ENCODE measurements at places on chromosomes 7 and 10. TPM values are rescaled to one million over a fixed set of nuclear protein-coding genes. Genes with fewer than 3 reads are reported as not detected.

The LIPA gene
- total RNA-seq: 24.8 TPM

The LRRD1 gene
- not detected for total RNA-seq

The PPIA gene
- total RNA-seq: 1,523 TPM

The KAZALD1 gene
- not detected for total RNA-seq

The NRP1 gene
- total RNA-seq: 0.33 TPM

The HTR5A gene
- not detected for total RNA-seq

The COL17A1 gene
- not detected for total RNA-seq

The HOXA13 gene
- not detected for total RNA-seq

The PNLIP gene
- not detected for total RNA-seq

The UTF1 gene
- total RNA-seq: not detected

The MMP21 gene
- not detected for total RNA-seq

The PPP1R9A gene
- 0.69 TPM for total RNA-seq

The SLC26A3 gene
- not detected for total RNA-seq

The ICA1 gene
- total RNA-seq: 0.45 TPM

The SFR1 gene
- 12.1 TPM for total RNA-seq

The FGFR2 gene
- total RNA-seq: 0.73 TPM

The ACTR3C gene
- total RNA-seq: 2.9 TPM

The CYP26A1 gene
- total RNA-seq: not detected
